ENCODE measurements at places on chromosomes 7 and 10.

DNA sequence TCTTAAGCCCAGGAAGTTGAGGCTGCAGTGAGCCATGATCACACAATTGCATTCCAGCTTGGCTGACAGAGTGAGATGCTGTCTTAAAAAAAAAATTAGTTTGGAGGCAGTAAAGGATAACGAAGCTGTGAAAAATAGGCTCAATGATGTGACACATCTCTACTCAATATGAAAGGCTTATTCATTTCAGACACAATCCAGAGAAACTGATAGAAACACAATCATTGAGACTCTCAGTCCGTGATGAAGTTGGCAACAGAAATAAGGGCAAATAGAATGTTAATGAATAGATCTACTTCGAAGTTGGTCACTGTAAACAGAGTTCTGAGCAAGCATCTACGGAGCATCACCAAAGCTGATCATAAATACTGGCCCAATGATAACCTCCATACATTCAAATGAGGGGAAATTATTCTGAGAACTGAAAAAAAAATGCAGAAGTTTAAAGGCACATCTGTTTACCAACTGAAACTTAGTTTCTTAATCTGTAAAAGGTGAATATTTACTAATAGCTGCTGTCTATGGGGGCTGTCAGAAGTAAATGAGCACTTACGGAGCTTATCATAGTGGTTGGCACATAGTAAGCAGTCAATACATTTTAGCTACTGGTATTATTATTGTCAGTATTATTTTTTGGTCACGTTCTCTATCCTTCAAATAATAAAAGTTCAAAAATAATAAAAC lies 70.4 kb downstream of the AKR1B1 start:
- no peak for DNase-seq

DNA sequence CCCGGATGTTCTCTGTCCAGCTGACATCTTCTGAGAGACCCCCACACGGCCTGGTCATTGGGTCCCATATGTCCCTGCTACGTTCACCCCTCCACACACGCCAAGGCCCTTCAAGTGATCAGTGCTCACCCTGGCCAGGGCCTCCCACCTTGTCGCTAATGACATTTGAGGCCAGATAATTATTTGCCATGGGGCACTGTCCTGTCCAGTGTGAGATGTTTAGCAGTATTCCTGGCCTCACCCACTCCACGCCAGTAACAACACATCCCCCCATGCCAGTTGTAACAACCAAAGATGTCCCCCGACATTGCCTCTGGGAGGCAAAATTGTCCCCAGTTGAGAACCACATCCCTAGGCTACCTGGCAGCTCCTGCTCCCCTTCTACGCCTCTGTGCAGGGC lies 49.9 kb upstream of the NANOS1 start:
- DNase-seq: no peak

DNA sequence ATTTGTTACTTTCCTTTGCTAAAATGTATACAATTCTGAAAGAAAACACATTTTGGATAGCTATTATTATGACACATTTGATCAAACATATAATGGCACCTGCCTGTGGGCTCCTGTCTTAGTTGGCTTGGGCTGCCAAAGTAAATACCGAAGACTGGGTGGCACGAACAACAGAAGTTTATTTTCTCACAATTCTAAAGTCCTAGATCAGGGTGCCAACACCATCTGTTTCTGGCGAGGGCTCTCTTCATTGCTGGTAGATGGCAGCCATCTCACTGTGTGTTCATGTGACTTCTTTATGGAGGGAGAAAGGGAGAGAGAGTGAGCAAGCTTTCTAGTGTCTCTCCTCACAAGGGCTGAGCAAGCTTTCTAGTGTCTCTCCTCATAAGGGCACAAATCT lies 195.8 kb upstream of the FAM3C start:
- DNase-seq: no peak

GRCh38 chr10:80702143-80702542 lies 164.4 kb downstream of the SH2D4B start:
- DNase-seq: no peak

GRCh38 chr10:20105931-20106330 lies 289.7 kb downstream of the PLXDC2 start:
- DNase-seq: no peak

DNA sequence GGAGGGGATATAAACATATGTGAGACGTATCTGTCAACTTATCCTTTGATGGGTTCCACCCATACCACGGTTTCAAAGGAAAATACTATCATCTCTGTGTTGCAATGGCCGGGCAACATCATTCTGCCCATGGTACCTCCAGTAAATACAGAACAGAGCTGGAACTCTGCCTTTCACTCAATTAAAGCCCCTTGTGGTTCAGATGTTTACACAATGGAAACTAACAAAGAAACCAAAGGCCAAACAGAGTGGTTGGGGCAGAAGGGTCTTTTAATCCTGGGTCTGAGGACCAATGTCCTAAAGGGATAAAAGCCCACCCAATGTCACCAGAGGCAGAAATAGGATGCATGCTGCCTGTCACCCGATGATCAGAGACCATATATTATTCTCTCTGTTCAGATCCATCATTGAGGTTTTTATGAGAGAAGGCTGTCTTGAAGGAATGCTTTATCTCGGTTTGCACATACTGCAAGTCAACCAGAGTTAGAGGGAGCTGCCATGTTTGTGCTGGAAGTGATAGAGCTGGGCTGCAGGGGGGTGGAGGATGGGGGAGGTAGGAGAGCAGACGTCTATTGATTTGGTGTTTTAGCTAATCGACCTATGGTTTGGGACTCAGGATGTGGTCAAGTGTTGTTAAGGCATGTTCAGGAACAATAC lies 105.4 kb upstream of the FRMD4A start:
- DNase-seq: no peak
